H1 (cell line): ENCODE measurements at places on chromosomes 4 and X.
A peak's percentile ranks its signal among the peaks of the same experiment; 100 is the strongest.

DNA sequence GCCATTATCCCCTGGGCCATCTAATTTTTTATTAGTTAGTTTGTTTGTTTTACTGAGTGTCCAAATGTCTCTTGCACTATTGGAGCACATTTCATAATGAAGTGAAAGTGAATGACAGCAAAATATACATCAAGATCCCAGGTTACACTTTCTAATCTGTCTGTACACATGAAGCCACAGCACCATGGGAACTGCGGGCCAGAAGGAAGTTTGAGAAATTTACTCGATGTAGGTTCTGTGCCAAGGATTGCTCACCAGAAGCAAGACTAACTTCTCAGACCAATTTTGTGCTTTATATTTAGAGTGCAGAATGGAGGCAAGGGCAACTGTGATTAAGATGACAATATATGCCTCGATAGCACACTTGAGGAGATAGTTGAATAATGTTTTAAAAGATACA, 258.0 kb downstream of the COL25A1 start:
- no peak for DNase-seq

GRCh38 chr4:143341186-143341755, 4.6 kb downstream of the GAB1 start:
- no peak for DNase-seq

GRCh38 chr4:47686294-47686872, 151.5 kb downstream of the CORIN start:
- DNase-seq, result peak; percentile 19

GRCh38 chrX:16825264-16826035, 39.2 kb downstream of the TXLNG start:
- no peak for DNase-seq

DNA sequence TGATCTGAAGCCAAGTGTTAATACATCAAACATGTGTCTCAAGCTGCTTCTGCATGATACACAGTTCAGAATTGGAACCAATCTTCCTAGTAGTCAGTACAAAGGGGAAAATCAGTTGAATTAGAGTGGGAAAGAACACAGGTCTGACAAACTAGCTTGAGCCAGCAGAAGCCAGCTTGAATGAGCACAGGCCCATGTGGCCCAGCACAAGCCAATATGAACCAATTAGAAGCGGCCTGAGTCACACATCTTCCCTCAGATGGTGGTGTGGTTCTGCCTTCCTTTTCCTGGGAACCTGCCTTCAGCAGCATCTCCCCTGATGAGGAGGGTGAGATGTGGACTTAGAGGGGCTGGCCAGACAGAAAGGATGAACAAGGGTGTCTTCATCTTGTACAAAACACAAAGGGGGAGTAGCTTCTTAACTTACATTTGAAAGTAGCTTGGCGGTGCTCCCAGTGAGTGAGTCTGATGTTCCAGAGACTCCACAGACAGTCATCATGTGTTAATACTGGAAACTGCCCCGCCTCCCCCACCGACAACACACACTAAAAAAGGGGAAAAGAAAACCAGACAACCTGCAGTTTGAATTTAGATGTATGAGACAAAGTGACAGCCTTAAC, 72.0 kb downstream of the FRMPD4 start:
- DNase-seq, result no peak

DNA sequence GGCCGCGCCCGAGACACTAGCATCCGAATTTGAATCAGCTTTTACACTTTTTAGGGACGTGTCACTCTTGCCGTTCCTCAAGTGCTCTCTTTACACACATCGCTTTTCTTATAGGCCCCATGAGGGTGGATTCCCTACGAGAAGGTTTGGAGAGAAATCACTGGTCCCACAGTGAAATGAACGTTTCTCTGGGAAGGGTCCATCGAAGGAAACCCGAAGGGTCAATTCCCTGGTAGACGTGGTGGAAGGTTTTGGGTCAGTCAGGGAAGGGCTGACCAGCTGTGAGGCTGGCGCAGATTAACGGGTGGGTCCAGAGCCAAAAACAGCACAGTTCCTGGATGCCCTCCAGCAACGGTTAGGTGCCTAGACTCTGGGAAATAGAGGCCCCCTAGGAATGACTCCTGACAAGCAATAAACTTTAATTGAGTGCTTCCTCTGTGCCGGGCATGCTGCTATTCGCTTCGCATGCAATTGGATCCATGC, 35.9 kb downstream of the ETDC start:
- no peak for DNase-seq

DNA sequence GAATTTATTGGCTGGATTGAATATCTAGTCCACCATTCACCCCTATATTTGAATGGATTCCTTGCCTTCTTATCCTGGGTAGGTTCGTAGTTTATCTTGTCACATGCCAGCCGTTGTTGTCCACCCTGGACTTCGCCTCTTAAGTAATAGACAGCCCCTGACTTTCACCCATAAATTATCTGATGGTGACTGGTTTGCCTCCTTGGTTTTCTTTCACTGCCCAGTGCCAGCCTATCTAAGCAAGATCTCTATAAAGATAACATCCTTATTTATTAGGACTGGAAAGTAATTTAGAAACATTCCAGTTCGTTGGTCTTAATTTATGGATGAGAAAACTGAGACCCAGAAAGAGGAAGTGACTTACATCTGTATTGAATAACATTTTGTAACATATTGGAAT, 410.3 kb downstream of the RPA4 start:
- DNase-seq, result no peak

- no peak for DNase-seq
Measured at GRCh38 chr4:133178956-133179355, 29.9 kb downstream of the PCDH10 start.

DNA sequence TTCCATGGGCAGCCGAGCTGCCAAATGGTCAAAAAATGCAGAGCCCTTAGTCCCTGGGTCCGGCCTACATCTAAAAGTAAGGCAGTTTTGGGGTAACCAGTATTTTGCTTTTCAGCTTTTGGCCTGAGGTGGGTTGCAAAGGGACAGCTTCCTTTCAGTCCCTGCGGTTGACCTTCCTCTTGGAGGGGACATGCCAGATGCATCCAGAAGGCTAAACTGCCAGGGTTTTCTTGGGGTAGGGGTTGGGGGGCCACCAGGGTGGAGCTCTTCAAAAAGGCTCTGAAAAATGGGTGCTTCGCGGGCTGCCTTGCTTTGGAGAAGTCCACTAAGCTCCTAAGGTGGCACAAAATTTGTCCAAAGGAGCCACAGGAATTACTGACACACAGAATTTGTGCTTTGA, 120.7 kb downstream of the UBE2K start:
- no peak for DNase-seq

- no peak for DNase-seq
Measured at GRCh38 chr4:147418226-147418625, 62.7 kb upstream of the EDNRA start.

DNA sequence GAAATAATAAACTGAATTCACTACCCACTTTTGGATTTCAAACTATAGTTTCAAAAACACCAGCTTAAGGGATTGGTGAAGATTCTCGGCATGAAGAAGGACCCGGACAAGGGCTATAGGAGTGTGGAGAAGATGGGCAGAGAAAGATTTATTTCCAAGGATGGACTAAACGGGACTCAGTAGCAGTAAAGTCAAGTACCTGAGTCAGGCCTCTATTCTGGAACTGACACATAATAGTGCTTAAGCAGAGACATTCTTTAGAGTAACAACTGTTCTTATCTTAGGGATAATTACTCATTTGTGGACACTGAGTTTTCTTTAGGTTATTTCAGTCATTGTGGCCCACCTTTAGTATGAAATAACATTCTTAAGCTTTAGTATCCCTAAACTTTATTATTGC, 134.6 kb downstream of the GATB start:
- no peak for DNase-seq

GRCh38 chr4:24497221-24497620, 87.1 kb downstream of the DHX15 start:
- DNase-seq, result no peak

DNA sequence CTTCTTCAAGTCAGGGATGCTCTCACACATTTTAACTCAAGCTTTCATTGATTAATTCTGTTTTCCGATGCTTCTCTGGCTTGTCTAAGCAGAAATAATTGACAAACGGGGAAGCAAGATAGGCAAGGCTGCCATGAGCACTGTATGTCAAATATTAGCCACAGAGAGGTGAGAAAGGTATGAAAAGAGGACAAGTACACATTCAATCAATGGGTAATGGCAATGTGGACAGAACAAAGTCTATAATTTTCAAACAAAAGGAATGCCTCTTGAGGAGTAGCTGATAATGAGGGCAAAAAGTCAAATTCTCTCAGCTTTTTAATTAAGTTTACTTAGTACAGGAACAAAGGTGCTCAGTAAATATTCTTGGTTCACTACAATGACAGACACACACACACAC, 19.6 kb downstream of the COX7B2 start:
- DNase-seq, result no peak

GRCh38 chrX:119121341-119121740, 6.3 kb downstream of the KIAA1210 start:
- no peak for DNase-seq

- DNase-seq, result no peak
Measured at GRCh38 chr4:13396161-13396560, 88.0 kb downstream of the RAB28 start.

DNA sequence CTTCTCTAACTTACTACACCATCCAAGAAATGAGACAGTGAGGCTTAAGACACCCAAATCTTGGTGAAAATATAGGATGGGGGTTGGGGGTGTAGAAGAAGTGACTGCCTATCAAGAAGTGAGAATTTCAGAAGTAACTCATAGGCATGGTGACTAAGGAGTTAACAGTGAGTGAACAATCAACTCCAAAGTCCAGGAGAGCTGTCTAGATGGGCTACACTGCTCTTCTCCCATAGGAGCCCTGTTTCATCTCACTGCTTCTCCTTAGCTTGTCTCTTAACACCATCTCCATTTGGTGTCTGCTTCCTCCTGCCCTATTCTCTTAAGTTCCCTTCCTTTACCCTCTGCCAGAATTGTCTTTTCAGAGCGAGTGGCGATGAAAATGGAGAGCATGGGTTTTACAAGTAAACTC, 22.7 kb downstream of the FABP2 start:
- no peak for DNase-seq

- no peak for DNase-seq
Measured at GRCh38 chr4:138217567-138217966, 24.6 kb downstream of the SLC7A11 start.

GRCh38 chr4:7328913-7329638, 105.7 kb downstream of the PSAPL1 start:
- DNase-seq, result no peak

DNA sequence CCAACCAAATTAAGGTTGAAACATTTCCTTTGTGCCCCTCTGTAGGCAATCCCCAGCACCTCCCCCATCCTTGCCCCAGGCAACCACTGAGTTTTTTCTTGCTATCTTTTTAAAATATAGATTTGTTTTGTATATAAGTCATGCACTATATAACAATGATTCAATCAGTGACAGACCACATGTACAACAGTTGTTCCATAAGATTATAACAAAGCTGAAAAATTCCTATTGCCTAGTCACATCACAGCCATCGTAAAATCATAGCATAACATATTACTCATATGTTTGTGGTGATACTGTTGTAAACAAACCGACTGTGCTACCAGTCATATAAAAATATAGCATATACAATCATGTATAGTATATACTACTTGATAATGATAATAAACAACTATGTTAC, 211.9 kb upstream of the NRK start:
- no peak for DNase-seq

- DNase-seq, result no peak
Measured at GRCh38 chrX:115322375-115322774, 32.9 kb downstream of the LUZP4 start.

- DNase-seq, result no peak
Measured at GRCh38 chrX:131779306-131779705, 235.4 kb downstream of the OR13H1 start.

- no peak for DNase-seq
Measured at GRCh38 chrX:14698790-14699189, 169.5 kb downstream of the GLRA2 start.

DNA sequence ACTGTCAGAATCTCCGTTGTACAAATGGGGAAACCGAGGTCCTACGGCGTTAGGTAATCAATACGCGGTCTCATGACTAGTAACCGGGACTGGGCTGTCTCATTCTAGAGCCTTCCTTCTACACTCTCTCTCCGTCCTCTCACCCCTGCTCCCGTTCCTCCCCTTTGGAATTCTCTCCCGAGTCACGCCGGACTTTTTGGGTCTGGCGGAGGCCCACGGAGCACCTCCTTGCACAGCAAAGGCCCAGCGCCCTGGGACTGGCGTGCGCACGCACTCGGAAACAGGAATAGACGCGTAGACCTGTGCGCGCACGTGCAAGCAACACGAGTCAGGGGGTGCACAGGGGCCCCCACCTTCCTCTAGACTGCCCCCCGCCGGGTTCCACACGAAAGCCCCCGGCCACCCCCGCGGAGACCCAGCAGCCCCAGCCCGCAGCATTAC, 361 bp downstream of the QDPR start:
- DNase-seq, result peak; percentile 68

DNA sequence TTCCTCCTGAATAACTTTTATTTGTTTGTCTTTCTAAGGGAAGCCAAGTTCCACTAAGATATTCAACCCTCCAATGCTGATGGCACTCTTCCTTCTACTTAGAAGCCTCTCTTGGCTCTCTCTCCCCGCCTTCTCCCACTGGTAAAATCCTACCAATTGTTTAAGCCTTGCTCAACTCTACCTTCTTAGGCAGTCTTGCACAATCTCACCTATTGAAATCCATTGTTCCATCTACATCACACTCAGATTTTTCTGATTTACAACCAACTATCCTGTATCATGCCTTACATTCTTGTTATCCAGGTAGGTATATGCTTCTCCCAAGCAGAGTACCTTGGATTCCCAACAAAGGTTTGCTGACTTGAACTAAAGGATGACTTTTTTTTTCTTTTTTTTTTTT, 69.1 kb downstream of the NR3C2 start:
- DNase-seq, result no peak

GRCh38 chrX:16930392-16930791, 16.1 kb upstream of the REPS2 start:
- no peak for DNase-seq

GRCh38 chrX:68343551-68343950, 89.7 kb downstream of the OPHN1 start:
- DNase-seq, result no peak
